ENCODE measurements at places on chromosomes 2 and 18.

- no peak for DNase-seq
Observed at GRCh38 chr18:37565101-37565976, at the start of gene CELF4. Gene CELF4, minus strand, starts transcription at chr18:37565798.

DNA sequence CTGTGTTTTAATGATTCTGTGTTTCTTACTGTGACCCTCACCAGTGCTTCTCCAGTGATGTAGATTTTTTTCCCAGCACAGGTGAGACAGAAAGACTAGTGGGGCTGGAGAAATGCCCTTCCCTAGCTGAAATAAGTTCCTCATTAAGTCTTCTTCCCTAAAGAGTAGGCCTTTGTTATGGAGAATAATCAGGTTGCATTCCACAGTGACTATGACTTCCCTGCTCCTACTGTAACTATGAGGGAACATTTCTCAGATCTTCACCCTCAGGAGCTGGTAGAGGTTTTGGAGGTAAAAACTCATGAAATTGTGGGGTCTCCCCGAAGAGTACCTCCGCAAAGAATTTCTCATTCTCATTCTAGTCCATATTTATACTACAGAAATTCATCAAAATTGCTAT lies 286.2 kb downstream of the GRB14 start:
- no peak for DNase-seq

DNA sequence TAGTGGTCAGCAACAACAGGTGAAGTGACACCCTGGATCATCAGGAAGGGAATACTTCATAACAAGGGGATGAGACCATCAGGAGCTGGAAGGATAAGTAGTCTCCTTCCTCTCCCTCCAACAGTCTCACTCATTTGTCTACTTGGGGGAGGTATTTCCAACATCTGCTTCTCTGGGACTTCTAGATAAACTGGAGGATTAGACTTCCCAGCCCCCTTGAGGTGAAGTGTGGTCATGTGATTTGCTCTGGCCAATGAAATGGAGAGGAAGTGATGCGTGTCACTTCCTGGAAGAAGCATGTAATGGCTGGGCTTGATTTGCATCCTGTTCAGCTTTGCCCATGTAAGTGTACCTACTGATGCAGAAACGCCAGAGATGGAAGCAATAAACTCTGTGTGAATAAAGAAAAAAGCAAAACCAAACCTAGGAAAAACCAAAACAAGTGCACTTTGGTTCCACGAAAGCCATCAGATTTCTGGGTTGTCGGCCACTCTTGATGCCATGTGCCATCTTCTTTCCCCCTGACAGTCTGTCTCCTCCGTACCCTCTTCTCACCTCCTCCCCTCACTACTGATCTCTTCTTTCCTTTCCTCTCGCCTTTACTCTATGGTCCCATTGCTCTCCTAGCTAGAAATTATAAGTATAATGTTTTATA lies 76.1 kb upstream of the DNMT3A start:
- DNase-seq = no peak

DNA sequence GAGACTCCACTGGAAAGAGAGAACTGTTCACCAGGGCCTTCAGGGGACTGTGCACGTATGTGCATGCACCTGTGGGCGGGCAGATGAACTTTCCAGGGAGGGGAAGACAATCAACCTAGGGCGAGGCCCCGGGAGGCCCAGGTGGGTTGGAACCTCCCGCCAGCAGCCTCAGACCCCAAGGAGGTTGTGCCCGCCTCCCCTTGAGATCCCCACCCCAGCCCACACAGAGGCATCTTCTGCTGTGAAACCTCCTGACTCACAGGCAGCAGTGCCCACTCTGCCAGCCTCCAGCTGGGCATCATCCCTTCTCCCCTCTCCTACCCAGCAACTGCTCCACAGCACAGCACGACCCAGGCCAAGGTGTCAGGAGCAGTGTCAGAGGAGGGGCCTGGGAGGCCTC lies 54.4 kb downstream of the FAM178B start:
- DNase-seq = no peak

DNA sequence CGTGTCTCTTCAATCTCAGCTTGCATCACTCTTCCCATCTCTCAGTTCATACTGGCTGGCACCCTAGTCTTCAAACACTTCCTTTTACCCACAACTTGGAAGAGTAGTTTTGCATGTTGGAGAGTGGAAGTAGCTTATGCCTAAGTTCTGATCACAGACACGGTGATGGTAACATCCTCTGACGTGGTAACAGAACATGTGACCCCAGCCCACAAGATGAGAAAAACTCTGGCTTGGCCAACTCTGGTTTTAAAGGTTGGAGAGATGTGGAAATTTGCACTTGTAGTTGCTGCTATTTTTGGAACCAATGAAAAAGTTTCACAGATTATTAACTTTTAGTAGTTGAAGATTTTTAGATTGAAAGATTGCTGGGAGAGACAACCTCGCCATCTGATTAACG lies 155.4 kb upstream of the SLC35G4 start:
- no peak for DNase-seq

DNA sequence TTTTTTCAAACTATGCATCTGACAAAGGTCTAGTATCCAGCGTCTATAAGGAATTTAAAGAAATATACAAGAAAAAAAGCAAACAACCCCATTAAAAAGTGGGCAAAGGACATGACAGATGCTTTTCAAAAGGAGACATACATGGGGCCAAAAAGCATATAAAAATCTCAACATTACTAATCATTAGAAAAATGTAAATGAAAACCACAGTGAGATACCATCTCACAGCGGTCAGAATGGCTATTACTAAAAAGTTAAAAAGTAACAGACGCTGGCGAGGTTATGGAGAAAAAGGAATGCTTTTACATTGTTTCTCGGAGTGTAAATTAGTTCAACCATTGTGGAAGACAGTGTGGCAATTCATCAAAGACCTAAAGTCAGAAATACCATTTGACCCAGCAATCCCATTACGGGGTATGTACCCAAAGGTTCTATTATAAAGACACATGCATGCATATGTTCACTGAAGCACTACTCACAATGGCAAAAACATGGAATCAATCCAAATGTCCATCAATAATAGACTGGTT lies 643.1 kb upstream of the LRRTM1 start:
- no peak for DNase-seq

DNA sequence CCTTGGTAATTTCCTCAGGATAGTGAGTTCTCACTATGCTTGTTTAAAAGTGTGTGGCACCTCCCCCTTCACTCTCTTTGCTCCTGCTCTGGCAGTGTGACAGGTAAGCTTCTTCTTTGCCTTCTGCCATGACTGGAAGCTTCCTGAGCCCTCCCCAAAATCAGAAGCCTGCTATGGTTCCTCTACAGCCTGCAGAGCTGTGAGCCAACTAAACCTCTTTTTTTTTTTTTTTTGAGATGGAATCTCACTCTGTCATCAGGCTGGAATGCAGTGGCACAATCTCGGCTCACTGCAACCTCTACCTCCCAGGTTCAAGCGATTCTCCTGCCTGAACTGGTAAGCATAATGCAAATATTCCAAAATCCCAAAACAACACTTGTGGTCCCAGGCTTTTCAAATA lies 80.0 kb downstream of the SOWAHC start:
- no peak for DNase-seq

DNA sequence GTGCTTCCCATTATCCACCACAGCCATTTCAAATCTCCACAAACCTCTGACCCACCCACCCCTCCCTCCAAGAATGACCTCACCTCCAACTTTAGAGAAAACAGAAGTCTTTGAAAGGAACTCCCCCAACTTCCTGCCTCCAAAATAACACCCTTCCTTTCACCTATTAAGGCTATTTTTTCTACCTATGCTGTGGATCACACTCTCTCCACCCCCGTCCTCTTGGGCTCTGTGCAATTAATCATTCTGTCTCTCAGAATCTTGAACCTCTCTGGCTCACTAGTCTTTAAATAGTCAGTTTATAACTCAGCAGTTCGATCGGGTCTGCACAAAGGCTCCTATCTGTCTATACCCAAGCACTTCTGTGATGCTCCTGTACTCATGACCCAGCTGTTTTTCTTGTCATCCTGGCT lies 37.3 kb upstream of the XPO1 start:
- no peak for DNase-seq

DNA sequence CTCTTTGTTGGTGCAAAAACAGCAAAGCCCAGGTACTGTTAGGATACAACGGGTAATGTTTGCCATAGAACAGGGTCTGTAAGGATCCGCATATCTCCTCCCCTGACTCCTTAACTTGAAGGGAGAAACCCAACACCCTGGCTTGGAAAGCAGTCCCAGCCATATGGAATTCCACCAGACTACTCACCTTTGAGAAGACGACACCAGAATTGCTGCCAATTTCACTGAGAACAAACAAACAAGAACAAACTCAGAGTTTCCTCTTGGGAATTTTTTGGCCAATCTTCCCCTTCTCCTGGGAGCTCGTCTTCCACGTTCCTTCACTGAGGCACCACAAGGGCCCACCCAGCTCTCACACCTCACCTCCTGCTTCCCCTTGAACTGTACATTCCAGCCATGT lies 29.2 kb downstream of the CAPN14 start:
- no peak for DNase-seq

DNA sequence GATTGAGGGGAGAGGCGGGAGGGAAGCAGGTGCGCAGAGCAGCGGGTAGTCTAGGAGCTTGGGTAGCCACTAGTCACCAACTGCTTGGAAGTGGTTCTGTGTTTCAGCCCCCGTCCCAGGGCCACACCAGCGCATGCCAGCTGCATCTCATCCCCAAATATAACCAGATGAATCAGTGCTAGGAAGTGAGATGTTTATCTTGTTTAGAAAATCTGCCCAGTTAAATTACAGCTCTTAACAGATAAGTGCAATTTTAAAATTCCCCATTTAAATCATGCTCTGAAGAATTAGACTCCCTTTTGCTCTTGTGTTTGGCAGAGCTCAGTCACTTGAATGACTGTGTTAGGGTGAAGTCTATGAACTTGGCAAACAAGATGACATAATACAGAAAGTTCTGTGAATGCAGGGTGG lies 193.8 kb downstream of the SEPTIN10 start:
- DNase-seq = peak; percentile 29

DNA sequence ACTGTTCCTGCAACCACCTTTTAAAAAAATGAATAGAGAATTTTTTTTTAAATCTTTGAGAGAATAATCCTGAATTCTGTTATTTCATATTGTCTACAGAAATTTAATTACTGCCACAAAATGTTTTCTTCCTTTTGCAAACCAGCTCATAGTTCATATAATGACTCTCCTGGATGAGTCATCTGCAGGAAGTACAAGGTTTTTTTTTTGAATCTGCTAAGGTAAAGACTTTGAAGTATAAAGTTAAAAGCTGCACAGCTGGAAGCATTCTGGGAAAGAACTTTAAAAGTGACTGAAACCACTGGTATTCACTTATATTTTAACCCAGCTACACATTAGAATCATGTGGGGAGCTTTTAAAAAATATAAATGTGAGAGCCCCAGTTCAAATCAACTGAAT lies 25.4 kb downstream of the SESTD1 start:
- DNase-seq = no peak

DNA sequence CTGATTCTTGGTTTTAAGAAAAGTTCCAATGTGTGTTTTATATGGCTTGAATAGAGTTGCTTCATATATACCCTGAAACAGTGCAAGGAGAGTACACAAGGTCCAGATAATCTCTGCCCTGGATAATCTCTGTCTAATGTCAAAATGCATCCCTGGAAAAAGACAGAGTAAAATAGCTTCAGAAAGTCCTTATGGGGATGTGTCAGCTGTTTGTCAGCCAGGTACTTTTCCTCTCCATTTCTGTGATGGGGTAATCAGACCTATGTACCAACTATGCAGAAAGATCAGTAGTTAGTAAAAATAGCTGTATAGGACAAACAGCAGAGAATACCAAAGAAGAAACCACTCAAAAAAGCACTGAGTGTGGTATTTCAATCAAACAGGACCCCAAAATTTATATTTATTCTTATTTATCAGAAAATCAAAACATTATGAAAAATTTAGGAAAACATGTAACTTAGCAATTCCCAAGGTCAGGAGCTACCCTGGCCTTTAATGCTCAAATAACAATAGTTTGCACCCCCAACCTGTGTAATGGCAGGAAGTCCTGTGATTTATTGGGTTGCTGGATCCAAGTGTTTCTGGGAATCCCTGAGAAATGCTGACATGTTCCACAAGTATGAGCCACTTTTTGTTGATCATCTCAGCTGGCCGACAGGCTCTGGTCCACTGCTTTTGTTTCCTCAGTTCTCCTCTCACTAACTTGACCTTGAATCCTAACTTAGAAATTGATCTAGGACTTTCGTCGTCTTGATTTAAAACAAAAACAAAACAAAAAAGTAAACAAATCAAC lies 69.6 kb downstream of the MDH1 start:
- DNase-seq = no peak

DNA sequence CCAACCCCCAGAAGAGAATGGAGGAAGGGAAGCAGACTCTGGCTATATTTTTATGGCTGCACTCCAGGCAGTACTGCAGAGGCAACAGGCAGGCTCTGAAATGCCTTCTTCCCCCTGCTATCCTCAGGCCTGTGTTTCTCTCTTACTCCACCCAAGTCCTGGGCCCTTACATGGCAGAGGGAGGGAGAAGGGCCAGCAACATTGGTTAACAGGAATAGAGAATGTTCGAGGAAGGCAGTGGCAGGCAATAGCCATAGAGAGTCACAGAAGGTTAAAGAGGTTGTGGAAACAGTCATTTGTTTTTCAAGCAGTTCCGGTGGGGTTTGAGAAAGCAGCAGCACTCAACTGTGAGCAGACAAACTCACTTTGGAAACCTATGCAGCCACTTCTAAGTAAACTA lies 15.1 kb upstream of the DARS1 start:
- DNase-seq = no peak

- DNase-seq = peak; percentile 31
Observed at GRCh38 chr18:12295389-12296086, 12.5 kb upstream of the TUBB6 start.
